ENCODE measurements at places on chromosomes 6 and 20.

GRCh38 chr6:37862992-37863391 is 43.5 kb downstream of the ZFAND3 start:
- no peak for DNase-seq

DNA sequence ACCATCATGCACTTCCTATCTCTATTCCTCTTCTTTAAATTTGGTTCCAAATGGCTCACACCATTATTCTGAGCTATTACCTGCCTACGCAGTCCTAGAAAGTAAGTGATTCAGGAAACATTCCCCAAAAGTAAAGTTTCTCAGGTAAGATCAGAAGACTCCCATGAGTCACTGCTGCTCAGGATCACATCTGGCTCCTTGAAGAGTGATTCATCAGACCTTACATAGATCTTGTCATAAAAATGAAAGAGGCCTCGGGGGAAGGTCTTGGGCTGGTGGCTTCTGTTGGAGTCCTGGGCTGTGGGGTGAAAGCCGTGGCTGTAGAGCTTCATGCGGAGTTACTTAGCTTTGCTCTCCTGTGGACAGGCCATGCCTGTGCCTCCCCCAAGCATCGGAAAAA is 35.9 kb downstream of the PLG start:
- DNase-seq, result no peak

- no peak for DNase-seq
Measured at GRCh38 chr20:18609741-18610140, 21.9 kb downstream of the DTD1 start.

GRCh38 chr6:170210651-170211403 is 80.1 kb downstream of the DLL1 start:
- DNase-seq, result no peak

DNA sequence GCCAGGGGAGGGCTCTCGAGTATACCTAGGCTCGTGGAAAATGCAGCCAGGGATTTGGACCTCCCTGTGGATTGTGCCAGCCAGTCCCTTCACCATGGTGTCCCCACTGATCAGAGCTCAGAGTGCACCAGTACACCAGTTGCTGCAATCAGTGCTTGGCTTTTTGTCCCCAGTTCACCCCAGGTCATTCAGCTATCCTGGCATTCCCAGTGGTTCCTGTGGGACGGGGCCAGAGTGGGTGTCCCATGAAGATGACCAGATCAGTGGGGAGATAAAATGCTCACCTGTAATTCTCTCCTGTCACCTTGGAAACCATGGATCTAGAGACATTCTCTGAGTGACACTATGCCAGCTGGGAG is 23.8 kb downstream of the MAS1 start:
- DNase-seq, result no peak

GRCh38 chr20:55935448-55936208 is 69.7 kb downstream of the CBLN4 start:
- DNase-seq, result no peak

GRCh38 chr6:121630716-121631115 is 195.3 kb downstream of the GJA1 start:
- no peak for DNase-seq

DNA sequence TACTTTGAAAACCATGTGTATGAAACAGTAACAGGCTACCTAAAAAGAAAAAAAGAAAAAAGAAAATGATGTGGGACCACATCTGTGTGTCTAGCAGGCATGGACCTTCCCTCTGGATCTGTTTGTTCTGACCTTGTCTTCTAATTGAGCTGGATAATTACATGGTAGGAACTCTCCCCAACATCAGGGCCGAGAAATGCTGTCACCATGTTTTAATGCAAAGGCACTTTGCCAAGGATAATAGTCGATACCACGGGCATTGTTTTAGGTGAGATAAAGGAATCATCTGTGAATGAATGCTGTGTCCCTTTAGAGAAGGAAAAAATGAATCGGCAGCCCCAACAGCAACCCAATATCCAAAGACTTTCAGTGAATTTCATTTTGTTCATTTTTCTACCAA is 149.1 kb downstream of the ZDHHC14 start:
- no peak for DNase-seq

- no peak for DNase-seq
Measured at GRCh38 chr20:8334641-8335040, 202.6 kb downstream of the PLCB1 start.

DNA sequence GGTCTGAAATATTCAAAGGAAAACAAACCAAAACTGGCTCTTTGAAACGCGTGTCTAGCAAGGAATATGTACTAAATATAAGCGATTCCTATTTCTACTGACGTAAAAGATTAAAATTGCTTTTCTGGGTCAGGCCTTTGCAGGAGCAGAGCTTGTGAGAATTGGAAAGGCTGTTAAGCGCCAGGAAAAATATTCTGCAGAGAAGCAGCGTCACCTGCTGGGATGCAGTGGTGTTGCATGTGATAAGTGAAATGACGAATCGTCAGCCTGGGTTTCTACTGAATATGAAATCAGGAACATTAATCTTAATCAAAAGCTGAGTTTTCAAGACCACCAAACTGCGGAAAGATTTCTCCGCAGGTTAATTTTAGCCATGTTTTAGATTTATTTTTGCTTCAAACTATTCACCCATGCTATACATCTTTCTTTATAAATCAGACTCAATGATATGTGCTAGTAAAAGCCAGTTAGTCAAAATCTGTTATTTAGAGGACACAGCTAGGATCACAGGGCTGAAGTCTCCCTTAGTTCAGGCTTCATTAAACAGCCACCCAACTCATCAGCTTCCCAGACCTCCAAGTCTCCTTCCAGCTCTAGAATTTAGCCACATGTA is 67.4 kb downstream of the ALDH8A1 start:
- peak; percentile 41 for DNase-seq

GRCh38 chr6:52994031-52994838 is 849 bp downstream of the GSTA4 start:
- no peak for DNase-seq

GRCh38 chr6:151087861-151088598 is 151.7 kb upstream of the AKAP12 start:
- DNase-seq, result no peak

DNA sequence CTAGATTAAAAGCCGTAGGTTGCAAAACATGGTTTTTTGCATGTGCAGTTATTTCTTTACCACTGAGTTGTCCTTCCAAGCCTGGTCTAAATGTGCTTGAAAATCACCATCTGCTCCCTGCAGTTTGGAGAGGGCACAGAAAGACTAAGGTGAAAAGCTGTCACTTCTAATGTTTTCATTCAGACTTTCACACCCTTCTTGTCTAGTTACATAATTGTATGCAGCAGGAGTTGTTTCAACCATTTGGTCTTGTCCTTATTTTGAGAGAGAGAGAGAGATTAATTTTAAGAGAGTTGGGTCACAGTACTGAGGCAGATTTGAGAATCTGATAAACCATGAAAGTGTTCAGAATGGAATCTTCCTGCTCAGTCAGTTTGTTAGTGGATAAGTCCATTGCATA is 82.5 kb downstream of the ARID1B start:
- no peak for DNase-seq

- DNase-seq, result no peak
Measured at GRCh38 chr6:11358904-11359830, 126.7 kb upstream of the NEDD9 start.

DNA sequence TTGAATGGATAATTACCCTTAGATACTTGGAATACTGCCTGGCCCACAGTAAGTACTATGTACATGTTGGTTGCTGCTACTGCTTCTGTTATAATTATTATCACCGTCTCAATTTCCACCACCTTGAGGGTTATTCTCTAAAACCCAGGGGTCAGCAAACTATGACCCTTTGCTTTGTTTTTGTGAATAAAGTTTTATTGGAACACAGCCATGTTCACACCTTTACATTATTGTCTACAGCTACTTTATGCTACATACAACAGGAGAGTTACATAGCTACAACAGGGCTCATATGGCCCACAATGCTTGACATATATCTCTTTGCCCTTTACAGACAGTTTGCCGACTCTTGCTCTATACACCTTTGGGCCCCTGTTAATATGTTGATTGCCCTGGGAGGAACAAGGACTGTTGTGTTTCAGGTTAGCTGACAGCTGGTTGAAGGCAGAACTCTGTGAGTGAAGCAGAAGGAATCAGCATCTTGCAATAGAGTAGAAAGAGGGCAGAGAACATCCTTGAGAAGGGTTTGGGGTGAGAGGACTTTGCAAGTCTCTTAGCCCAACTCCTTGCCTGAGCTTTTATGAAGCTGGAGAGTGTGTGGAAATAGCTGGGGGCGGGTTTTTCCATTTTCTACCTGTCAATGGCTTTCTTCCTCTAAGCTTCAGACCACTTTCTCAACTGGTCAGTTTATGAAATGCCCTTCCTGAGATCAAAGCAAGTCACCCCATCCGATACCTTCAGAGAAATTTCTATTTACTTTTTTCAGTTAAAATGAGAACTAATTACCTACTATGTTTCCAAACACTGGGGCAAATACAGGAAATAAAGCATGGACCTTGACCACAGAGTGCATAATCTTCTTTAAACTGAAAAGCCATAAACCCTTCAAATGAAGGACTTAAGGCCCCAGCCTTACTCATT is 3.5 kb upstream of the MEP1A start:
- DNase-seq, result no peak

GRCh38 chr20:25672659-25673235 is 23.9 kb downstream of the ZNF337 start:
- DNase-seq, result no peak

- DNase-seq, result no peak
Measured at GRCh38 chr6:2746557-2747061, 4.1 kb downstream of the MYLK4 start.

DNA sequence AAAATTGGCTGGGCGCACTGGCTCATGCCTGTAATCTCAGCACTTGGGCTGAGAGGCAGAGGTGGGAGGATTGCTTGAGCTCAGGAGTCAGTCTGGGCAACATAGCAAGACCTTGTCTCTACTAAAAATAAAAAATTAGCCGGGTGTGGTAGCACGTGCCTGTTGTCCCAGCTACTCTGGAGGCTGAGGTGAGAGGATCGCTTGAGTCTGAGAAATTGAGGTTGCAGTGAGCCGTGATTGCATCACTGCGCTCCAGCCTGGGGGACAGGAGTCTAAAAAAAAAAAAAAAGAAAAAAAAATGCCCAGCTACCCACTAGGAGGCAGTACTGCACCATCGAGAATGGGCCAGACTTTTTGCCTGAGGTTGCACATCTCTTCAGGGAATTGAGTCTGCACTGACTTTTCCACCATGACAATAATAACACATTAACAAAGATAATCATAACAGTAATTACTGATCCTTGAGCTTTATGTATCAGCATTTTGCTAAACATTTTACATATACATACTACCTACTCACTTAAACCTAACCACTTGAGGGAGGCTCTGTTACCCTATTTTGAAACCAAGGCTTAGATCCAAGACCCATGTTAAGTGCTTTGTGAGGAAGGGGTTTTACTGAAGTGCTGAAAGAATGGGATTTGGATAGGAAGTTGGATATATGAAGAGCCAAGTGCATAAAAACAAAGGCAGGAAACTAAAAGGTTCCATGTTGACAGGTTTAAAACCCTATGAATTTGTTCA is 21.0 kb downstream of the SRSF3 start:
- DNase-seq, result peak; percentile 41

GRCh38 chr6:148455225-148455624 is 112.6 kb downstream of the SASH1 start:
- no peak for DNase-seq

DNA sequence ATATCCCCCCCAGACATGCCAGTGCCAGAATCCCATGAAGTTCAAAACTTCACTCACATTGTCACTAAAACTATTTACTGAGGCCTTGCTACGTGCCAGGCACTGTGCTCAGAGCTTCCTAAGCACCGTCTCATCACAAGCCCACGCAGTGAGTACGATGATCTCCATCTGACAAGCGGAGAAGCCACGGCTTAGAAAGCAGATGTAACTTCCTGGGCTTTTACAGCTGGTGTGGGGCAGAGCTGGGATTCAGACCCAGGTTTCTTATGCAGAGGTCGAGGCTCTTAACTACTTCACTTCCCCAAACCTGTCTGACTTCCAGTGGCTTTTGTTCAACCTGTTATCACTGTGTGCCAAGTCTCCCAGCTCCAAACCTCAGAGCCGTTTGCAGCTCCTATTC is 8.3 kb downstream of the MDGA1 start:
- DNase-seq, result no peak

- no peak for DNase-seq
Measured at GRCh38 chr20:5781798-5782750, 31.9 kb downstream of the SHLD1 start.

- no peak for DNase-seq
Measured at GRCh38 chr20:32707691-32708581, 34.2 kb upstream of the C20orf203 start.

DNA sequence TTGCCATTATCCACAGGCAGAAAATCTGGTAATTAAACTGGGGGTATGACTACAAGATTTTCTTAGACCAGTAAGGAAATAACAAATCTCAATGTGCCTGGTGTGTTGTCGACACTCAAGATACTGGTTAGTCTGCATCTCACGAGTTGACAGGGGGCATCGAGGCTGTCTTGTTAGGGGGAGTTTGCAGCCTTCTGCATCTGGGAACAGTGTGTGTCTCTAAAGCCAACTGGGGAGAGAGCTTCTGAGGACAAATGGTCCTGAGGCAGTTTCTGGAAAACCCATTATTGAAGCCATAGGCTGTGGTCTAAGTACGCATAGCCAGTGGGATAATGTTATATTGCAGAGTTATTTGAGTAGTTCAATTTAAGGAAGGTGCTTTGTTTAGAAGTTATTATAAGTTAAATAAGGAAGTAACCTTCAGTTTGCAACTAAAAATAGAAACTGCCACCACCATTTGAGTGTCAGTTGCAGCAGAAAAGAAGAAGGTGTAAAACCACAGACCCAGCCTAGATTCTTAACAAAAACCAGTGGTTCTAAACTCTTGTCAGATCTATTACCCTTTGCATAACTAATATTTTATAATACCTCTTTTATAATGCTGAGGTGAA is 15.4 kb upstream of the MAPK13 start:
- DNase-seq, result no peak

DNA sequence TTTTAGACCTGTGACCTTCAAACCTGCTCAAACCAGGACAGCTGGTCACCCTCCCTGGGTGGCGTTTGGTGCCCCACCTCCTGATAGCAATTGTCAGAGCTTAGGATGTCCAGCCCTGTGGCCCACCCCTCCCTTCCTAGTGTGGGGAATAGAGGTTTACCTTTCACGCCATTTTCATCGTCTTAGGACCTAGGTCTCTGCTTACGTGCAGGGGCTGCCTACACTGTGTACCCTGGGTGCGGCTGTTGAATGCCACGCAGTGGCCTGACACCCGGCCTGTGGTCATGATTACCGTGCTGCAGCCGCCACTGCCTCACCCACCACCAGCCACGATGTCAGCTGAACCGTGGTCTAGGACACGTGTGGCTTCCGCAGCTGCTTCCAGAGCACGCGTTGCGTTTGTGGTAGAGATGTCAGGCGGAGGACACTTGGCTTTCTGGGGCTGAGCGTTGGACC is 157.3 kb downstream of the DTNBP1 start:
- DNase-seq, result no peak

GRCh38 chr20:5327356-5327755 is 10.6 kb upstream of the PROKR2 start:
- DNase-seq, result no peak

GRCh38 chr20:63172726-63173125 is 43.2 kb downstream of the YTHDF1 start:
- peak; percentile 57 for DNase-seq

DNA sequence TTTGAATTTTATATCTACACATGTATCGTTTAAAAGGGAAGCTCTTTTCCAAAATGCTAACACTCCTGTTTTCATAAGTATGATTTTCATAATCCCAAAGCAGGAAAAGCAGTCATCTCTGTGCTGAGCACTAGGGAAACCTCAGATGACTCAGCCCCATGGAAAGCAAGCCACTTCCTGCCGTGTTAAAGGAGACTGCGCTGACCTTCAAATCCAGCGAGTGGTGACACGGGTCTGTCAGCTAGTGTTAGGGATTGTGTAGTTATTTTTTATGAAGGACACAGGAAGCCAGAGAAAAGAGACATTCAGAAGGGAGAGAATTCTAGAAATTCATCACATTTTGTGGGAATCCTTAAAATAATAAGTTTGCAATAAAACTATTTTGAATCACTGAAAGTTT is 57.0 kb upstream of the CD93 start:
- DNase-seq, result no peak
